ENCODE measurements at places on chromosomes 5 and 9. TPM values are rescaled to one million over a fixed set of nuclear protein-coding genes. Genes with fewer than 3 reads are reported as not detected.

- H3K4me1 ChIP-seq = peaks cover 13% of the 10 kb centered on the region
- no peak overlapping the region for H3K4me3 ChIP-seq
- no peaks in the 10 kb centered on the region for H3K27me3 ChIP-seq
- no peak overlapping the region for H3K27ac ChIP-seq
- H3K36me3 ChIP-seq = no peaks in the 10 kb centered on the region
Measured at GRCh38 chr5:108101130-108101529, 280.8 kb downstream of the FBXL17 start.

GRCh38 chr9:72043576-72043975 lies 16.8 kb downstream of the C9orf57 start:
- H3K27ac ChIP-seq = no peak overlapping the region
- H3K4me3 ChIP-seq = no peak overlapping the region
- H3K4me1 ChIP-seq = no peaks in the 10 kb centered on the region
- H3K36me3 ChIP-seq = no peaks in the 10 kb centered on the region
- DNase-seq = no peak
- H3K27me3 ChIP-seq = no peaks in the 10 kb centered on the region

SMIM27 gene
- 1.3 TPM for total RNA-seq

GAS1 gene
- total RNA-seq = 40.7 TPM
